ENCODE measurements at places on chromosomes 5 and 9.

- no peak for DNase-seq
Measured at GRCh38 chr9:104287253-104287878, 193.3 kb downstream of the SMC2 start.

DNA sequence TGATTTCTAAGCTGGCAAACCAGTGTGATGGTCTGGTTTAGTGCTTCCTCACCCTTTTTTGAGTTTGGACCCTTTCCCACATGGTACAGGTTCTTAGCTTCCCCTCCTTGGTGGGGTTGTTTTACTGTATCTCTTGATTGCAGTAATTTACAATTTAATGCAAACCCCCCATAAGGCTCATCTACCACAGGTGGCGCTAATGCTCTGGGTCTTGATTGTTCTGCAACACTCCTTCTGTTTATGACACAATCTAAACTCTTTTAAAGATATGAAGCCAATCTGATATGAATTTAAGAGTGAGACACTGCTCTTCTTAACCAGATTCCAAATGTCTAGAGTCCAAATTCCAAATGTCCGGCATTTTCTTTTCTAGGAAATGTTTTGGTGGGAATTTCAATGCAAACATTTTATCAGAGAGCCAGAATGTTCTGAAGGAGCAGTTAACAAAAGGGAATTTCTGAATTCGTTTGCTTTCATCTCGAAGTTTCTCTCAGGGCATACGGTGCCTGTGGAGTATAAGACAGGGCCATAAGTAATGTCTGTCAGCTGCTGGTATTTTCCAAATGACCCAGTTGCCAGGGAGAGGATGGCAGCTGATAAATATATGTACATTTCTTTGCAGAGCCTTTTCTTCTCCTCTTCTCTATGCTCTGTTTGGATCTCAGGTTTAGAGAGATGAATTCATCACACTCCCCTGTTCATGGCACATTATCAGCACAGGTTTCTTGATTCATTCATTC lies 246.8 kb downstream of the ARHGAP26 start:
- peak; percentile 47 for DNase-seq

DNA sequence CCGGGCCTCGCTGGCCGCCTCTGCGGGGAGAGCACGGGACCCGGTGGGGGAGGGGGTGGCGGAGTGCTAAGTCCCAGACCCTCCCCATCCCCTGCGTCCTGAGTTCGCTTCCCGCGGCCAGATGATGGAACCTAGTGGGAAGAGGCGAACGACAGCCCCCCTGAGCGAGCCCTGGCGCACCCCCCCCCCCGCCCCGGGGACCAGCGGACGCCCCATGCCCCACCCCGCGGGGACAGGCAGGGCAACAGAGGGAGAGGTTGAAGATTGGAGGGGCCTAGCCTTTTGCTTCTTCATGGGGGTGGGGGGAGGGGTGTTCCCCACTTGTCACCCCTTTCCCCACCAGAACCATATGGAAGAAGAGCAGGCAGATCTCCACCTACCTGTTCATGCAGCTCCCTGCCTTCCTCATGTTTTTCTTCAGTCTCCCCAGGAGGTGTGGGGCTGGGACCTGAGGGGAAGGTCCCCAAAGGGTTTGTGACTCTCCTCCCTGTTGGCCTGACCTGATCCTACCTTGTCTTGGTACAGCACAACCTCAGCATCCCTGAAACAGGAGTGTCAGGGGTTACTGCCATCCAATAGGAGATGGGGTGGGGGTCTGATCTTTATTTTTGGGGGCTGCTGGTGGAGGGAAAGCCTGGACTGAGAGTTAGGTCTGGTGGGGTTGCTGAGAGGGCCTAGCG lies 485 bp downstream of the FAM53C start:
- DNase-seq: no peak

DNA sequence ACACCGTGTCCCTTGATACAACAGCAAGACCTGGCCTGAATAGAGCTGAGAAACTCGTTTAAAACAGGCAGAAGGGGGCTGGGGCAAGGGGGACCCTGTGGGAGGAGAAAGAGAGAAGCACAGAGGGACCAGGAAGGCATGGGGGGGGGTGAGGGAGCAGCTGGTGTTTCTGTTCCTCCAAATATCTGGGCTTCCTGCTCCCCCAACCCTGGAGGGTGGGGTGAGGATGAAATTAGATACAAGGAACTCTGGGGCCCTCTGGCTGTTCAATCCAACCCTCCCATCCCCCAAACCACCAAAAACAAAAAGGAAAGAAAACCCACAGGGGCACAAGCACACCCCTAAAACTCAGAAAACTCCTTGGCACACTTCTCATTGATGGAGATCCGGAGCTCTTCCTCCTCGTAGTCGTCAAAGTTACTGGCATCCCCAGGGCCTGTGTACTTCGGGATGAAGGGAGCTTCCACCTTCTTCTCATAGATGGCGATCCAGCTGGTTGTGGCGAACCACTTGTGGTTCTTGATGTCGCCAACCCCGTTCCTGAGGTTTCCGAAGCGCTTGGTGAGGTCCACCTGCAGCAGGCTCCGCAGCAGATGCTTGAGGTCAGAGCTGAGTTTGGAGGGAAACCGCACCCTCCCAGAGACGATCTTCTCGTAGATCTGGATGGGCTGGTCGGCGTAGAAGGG lies 1.1 kb downstream of the PRKACG start:
- no peak for DNase-seq

GRCh38 chr9:109652971-109653370 lies 127.0 kb upstream of the PALM2AKAP2 start:
- no peak for DNase-seq

GRCh38 chr9:5790923-5791322 lies 42.0 kb downstream of the ERMP1 start:
- no peak for DNase-seq

- DNase-seq: no peak
Measured at GRCh38 chr5:178421699-178422399, 168.3 kb downstream of the COL23A1 start.

GRCh38 chr5:159581502-159582249 lies 251.4 kb upstream of the IL12B start:
- DNase-seq: no peak

DNA sequence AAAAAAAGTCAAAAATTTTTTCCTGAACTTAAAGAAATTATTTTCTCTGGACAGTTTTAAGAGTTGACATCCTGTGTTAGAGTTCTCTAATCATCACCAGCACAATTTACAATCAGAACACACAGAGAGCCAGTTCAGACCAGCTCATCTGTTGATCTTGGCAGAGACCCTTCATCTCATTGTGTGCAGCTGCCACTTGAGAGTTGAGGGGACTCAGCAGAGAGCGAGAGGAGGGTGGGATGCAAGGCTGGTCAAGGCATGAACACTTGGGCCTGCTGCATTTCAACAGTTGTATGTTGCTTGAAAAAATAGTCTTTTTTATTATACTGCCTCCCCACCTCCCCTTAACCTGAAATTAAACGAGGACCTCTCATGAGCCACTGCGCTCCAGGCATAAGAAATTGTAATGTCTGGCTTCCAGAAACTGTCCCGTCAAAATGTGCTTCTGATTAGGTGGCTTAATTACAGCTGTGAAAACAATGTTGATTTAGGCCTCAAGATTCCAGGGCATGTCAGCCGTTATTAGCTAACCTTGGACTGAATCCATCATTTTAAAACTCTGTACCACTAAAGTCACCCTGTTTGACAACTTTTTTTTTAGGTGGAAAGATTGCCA lies 383.6 kb downstream of the CCDC171 start:
- no peak for DNase-seq

- DNase-seq: no peak
Measured at GRCh38 chr9:36450110-36450732, 50.2 kb upstream of the RNF38 start.

- no peak for DNase-seq
Measured at GRCh38 chr5:64682608-64683007, 7.7 kb upstream of the SHISAL2B start.

DNA sequence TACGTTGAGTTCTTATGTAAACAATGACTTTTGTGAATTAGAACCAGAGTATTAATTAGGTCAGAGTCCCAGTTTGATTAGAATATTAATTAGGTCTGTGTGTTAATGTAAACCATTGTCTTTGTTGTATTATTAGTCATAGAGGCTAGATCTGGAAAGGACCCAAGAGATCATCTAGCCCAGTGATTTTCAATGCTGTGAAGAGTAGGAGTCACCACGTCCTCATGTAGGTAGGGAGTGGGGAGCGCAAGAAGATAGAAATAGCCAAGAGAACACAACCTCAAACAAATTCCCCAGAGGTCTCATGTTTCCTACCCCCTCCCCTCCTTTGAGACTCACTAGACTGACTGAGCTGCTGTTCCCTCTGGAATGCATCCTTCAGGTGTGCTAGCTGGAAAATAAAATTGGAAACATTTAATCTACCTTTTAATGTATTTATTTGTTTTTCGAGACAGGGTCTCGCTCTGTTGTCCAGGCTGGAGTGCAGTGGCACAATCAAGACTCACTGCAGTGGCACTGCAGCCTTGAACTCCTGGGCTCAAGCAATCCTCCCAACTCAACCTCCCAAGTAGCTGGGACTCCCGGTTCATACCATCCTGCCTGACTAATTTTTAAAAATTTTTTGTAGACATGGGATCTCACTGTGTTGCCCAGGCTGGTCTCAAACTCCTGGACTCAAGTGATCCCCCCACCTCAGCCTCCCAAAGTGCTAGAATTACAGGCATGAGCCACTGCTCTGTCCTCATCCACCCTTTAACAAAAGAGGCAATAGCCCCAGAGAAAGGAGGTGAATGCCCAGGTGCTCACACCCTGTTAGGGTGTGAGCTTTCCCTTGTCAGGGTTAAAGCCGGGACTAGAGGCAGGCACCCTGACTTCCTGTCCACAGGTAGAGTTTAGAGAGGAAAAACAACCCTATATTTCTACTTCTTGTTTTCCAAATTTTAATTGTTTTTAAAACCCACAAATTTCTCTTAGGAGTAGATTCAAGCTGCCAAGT lies 92.9 kb downstream of the INIP start:
- DNase-seq: no peak

DNA sequence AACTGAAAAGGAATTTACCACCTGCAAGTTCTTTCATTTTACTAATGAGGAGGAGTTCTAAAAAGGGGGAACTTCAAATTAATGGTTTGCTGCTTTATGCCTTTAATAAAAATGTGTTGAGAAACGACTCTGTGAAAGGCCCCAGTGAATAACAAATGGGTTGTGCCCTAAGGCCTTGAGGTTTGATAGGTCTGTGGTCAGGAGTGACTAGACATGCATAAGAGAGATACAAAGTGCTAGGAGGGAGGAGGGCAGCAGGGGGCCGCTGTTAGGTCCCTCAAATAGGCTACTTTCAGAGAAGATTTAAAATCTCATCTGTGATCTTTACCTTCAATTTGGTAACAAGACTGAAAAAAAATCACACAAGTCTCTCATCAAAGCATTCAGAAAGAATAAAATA lies 58.3 kb downstream of the FAM81B start:
- DNase-seq: no peak

DNA sequence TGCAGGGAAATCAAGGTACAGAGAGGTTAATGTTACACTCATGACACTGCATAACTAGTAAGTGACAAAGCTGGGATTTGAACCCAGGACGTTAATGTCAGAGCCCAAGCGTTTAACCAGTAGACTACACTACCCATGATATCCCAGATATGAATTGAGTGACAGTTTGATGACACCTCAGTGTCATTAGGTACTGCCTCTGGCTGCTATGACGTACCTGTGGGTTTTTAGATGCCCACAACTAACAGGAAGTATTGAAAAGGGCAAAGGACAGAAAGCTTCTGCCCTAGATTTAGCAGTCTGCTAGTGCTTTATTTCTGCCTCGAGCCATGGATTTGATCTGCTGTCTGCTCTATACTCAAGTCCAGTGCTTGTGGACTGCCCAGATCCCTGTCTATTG lies 56.2 kb downstream of the GLRA1 start:
- DNase-seq: no peak

DNA sequence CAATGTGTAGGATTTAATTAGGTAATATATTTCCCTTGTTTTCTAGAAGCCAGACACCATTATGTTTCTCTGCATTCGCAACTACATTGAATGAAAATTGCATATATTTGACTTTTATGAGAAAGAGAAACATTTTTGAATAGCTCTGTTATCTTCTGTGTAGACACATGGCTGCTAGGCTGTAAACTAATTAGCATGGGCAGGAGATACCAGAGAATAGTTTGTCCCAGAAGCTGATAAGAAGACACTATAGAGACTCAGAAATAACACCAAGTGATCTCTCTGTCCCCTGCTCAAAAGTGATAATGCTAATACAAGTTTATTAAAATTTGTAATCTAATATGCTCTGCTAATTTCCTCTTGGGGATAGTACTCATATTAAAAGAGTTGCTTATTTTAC lies 198.0 kb upstream of the TUSC1 start:
- DNase-seq: no peak

- DNase-seq: no peak
Measured at GRCh38 chr5:10301842-10302610, 5.7 kb downstream of the CMBL start.

DNA sequence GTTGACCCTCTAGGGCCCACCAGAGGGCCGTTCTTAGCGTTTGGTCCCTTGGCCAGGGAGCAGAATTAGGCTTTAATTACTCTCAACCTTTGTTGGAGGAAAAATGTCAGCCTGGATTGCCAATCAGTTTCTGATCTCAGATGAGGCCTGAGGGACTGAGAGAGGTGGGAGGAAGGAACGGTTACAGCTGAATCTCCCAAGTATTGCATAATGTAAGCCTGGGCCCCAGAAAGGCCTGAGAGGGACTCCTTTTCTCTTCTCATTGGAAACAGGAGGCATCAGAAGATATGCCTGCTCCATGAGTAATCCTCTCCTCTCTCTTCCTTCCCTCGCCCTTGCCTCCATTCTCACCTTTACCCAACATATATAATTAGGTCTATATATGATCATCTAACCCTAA lies 105.7 kb downstream of the INSYN2B start:
- no peak for DNase-seq

GRCh38 chr5:170896779-170897178 lies 35.0 kb downstream of the RANBP17 start:
- DNase-seq: no peak

DNA sequence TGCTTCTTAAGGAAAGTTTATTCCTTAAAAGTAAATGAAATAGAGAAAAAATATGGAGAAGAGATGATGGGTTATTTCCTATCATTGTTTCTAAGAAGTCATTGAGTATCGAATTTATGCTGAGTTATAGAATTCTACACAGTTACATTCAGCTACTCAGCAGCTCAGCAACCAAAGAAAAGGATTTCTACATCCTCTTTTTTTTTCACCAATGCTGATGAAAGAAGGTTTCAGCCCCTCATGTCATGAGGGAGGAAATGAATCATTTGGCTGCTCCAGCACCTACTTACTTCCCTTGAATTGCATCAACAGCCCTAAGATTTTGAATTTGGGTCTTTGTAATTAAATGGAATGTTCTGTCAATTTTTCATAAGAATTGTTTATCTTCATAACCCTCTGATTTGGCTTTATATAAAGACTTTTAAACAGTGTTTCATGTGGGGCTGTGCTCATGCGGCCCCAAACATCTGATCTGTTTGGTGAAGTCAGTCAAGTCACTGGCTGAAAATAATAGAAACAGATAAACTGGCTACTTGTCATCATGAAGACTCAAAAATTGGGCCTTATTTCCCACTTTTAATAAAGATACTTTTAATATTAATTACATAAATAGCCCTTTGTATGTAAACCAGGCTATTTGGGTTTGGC lies 18.5 kb upstream of the SNX2 start:
- no peak for DNase-seq

DNA sequence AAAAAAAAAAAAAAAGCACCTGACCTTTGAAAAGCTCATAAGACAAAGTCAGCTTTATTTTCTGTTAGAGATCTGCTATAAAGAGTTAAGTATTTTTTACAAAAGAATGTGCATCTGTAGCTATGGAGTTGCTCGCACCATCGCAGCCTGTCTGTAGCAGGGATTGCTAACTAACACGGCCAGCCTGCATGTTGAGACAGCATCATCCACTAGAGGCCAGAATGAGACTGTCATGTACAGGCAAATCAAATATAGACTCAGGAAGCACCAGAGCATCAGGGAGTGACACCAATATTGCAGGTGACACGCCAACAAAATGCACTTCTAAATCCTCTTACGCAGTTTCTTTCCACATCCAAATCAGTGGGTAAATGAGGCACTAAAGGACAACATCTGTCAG lies 136.3 kb upstream of the RASEF start:
- DNase-seq: no peak

All from activated CD4-positive, alpha-beta T cell treated with anti-CD3 and anti-CD28 coated beads, Interleukin-2, amount 50 U/mL, for 4 hours (primary cell).